ENCODE measurements at places on chromosomes 16 and 17.

DNA sequence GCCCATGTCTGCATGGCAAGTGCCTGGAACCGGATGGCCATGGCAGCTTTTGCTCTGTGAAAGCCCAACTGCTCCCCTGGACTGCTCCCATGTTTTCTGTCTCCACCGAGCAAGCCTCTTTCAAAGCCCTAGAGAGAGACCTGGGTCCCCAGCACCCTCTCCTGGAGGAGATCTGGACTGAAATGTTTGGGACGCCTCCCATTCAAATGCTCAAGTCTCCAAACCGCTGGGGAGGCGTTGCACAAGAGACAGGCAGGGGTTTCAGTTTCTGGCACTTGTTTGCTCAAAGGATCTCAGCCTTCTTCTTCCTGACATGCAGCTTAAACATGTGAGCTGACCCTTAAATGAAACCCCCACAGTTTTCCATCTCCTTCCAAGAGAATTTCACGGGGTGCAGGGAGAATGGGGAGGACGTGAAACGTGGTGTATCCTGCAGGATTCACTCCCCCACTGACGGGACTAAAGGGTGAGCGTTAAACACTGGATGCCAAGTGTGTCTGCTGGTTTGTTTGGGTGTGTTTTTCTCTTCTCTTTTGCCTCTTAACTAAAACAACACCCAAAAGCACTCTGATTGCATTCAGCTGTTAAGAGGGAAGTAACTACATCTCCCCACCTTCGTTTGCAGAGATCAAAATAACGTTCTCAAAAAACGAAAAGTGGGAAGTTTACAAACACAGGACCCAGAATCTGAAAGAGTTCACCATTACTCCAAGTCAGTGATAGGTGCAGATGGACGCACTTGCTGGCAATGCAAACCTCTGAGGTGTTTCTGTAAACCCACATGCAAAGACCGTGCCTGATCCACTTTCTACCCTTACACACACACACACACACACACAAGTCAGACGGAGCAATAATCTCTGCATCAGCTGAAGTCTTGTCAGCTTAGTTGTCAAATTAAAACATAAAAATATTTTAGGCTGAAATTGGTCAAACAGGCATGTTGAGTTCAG is 256.9 kb downstream of the C16orf95 start:
- no peak for DNase-seq

DNA sequence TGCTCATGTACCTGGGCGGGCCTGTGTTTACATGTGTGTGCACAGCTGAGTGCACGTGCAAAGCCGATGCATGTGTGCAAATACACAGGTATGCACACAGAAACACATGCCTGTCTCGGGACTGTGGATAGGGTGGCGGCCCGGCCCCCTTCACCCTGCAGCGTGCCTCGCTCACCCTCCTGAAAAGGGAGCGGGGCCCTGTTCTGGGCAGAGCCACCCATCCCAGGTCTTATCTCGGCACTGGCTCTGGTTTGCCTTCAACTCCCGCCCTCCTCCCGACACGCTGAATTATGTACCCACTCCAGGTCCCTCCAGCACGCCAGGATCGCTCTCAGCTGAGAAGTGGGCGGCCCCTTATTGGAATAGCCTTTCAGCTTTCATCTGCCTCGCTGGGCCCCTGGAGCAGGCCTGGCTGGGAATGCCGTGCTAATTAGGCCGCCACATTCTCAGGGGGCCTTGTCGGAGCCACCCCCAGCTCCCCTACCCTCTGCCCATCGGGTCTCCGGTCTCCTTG is 77.8 kb downstream of the RTN4RL1 start:
- DNase-seq, result no peak

DNA sequence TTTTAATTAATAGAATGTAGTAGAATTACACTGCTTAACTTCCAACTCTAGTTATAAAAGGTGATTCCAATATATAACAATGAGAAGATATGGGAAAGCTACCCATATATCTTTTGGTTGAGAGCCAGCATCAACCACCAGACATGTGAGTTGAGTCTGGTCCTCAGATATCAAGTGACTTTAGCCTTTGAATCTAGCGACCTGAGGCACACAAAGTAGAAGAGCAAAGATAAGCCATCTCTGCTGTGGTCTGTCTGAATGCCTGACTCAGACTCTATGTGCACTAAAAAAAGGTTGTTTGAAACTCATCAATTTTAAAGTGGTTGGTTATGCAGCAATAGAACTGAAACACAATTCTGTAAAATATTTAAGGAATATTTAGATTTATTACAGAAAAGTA is 492.5 kb upstream of the SOX9 start:
- no peak for DNase-seq

DNA sequence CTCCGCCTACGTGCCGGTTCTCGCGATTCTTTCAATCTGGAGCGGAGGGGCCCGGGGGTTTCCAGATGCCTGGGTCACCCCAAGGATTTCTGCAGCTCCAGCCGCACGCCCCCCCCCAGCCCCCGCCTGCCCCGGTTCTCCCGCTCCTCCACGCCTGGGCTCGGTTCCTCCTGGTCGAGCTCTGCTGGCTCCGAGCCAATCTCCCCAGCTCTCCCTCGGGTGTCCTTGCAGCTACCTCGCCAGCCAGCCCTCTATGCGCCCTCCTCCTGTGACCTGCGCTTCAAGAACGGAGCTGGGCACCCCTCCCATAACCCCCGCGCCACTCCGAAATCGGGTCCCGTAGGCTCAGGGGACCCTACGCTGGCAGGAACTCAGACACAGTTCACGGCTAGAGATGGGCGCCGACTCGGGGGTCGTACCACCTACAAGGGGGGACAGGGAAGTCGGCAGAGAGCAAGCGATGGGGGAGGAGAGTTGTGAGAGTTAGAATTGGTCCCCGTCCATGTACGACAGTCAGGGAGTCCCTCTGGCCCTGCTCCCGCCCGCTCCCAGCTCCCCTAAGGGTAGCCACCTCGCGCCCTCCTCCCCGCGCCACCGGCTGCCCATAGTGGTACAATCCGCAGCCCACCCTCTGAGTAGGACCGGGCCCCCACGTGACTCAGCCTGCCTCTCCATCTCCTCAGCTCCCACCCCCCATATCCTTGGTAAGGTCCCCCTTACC is 961 bp downstream of the FGF11 start:
- DNase-seq, result peak; percentile 8

GRCh38 chr16:31094088-31094423 is 541 bp downstream of the VKORC1 start:
- DNase-seq, result no peak

DNA sequence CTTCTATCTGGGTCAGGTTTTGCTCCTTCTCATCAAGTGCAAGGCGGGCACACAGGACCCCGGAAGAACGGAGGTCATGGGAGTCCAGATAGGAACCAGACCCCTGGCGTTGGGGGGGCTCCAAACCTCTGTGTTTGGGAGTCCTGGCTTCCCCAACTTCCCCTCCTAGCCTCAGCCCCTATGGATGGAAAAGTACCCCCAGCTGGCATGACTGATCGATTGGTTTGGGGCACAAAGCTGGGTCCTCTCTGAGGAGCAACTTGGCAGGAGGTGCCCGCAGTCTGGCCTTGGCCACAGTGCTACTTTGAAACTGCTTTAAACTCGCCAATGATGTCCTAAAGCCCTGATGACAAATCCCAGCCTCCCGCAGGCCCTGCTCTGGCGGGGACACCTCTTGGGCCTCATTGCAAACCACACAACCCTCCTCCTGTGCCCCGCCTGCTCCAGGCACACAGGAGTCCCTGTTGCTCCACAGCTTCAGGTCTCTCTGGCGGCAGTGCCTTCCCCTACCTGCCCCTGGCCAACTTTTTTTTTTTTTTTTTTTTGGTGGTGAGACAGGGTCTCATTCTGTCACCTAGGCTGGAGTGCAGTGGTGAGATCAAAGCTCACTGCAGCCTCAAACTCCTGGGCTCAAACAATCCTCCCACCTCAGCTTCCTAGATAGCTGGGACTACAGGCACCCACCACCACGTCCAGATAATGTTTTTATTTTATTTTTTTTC is 38.0 kb upstream of the SNN start:
- peak; percentile 41 for DNase-seq

- no peak for DNase-seq
Observed at GRCh38 chr17:74226252-74226651, 12.9 kb downstream of the TTYH2 start.

GRCh38 chr17:12415031-12415430 is 250.7 kb upstream of the MYOCD start:
- no peak for DNase-seq

DNA sequence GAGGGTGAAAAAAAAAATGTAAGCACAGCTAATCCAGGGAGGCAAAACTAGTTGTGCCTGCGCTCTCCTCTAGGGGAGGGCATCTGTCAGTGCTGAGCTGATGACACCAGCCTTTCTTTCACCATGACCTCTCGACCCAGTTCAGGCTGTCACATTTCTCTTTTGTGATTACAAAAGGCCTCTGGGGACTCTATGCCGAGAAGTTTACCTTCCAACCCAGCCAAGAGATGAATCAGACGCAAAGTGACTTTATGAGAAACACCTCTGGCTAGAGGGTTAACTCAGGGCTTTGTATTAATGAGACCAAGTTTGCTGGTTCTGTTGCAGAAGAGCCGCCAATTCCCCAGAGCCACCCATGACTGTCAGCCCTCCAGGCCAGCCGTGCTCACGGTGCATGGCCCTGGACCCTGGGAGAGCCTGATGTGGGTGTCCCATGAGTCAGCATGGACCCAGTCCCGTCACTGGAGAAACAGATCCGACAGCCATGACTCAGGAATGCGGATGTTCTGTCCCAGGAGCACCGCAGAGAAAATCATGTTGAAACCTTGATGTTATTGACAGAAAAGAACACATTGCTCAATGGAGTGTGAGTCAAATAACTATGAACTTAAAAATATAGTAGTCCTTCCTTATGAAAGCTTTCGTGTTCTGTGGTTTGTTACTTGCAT is 437.2 kb downstream of the HS3ST3B1 start:
- no peak for DNase-seq

DNA sequence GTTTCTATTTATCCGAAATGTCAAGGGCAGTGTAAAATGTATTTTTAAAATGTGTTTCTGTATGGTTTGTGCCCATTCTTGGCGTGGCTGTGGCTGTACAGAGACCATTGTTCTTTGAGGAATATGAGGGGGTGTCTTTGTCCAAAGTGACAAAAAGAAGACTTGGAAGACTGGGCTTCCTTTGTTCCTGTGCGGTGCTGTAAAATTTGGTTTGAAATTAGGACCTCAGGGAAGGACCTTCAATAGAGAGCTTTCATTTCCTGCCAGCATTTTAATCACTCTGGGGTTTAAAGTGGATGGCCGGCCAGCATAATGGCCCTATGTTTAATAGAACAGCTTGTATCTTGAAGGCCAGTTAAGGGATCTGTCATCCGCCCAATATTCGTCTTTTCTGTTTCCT is 190.1 kb upstream of the TBX2 start:
- no peak for DNase-seq

DNA sequence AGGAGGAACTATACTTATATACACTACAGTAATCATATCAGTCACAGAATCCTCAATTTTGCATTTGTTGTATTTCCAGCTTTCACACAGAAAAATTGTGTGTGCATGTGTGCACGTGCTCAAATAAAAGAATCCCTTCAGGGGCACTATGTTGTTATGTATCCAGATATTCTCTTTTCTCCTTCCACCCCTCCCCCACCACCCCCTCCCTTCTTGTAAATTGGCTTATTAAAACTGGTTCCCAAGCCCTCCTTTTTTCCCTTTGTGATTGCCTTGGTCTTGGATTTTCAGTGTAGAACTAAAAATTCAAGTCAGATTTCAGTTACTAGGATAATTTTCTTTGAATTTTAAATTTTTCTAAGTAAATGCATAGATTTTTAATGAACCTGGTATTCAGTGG is 86.3 kb downstream of the WNT3 start:
- DNase-seq, result no peak

GRCh38 chr16:27823421-27823820 is 240.1 kb downstream of the GSG1L start:
- DNase-seq, result no peak

DNA sequence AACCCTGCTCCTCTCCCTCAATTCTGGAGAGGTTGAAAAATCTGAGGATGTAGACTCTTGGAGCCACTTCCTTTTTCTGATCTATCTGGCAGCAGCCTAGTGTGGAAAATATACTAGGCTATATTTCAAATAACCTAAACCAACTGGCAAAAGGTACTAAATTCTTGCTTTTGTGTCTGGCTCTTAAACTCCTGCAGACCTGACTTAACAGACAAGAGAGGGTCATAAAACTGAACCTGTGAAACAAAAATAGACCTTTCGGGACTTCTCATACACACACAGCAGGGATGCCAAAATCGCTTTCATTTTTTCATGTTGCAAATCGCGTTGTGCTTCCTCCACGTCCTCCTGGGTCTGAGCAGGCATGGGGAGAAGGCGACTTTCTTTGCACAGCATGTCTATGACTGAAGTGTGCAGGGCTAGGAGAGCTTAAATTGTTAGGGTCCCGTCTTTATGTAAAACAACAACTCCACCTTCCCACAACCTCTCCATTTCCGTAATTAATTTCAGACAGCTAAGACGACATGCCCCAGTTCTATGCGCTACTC is 520.7 kb upstream of the PSMD7 start:
- no peak for DNase-seq

- no peak for DNase-seq
Observed at GRCh38 chr16:3861808-3862451, 18.6 kb downstream of the CREBBP start.

DNA sequence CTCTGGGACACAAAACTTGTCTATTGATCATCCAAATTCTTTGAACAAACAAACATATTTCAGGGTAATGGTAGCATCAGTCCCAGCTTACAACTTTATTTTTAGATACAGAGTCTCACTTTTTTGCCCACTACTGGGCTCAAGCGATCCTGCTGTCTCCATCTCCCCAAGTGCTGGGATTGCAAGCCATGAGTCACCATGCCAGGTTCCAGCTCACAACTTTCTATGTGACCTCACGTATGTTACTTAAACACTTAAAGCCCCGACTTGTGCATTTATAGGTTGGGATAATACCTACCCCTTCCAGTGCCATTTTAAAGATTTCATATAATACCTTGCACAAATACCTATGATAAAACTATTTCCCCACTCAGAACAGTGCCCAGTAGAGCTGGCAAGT is 42.0 kb upstream of the KSR1 start:
- DNase-seq, result no peak

GRCh38 chr16:64242492-64242891 is 879.4 kb downstream of the CDH11 start:
- no peak for DNase-seq

- DNase-seq, result no peak
Observed at GRCh38 chr17:73419051-73419450, 107.2 kb upstream of the CDC42EP4 start.

DNA sequence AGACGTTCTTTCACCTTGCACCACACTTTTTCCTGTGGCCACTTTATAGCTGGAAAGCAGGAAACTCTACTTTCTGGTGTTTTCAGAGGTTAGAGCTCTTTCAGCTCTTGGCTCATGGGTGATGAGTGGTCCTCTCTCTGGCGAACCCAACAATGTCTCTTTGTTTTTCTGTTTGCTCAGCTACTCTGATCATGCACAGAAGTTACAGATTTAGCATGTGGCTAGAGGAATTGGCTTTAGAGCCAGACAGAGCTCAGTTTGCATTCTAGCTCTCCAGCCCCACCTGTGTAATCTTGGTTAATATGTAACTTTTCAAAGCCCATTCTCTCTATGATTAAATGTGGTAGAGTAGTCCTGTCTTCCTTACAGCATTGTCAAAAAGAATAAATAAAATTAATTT is 225.2 kb downstream of the HAPSTR1 start:
- no peak for DNase-seq

Measured in NCI-H2107 (cell line).